ENCODE measurements at places on chromosomes 7 and 10.

GRCh38 chr7:47950714-47951113, 2.4 kb upstream of the PKD1L1 start:
- DNase-seq = no peak

GRCh38 chr7:155336812-155337602, 39.3 kb downstream of the INSIG1 start:
- no peak for DNase-seq

DNA sequence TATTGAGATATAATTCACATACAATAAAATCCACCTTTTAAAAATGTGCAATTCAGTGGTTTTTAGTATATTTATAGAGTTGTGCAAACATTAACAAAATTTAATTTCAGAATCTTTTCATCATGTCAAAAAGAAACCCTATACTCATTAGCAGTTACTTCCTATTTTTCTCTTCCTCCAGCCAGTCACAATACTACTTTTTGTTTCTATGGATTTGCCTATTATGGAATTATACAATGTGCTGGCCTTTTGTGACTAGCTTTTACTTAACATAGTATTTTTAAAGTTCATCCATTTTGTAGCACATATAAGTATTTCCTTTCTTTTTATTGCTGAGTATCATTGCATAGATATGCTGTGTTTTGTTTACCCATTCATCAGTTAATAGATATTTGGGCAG, 199.9 kb upstream of the IMMP2L start:
- DNase-seq = no peak

DNA sequence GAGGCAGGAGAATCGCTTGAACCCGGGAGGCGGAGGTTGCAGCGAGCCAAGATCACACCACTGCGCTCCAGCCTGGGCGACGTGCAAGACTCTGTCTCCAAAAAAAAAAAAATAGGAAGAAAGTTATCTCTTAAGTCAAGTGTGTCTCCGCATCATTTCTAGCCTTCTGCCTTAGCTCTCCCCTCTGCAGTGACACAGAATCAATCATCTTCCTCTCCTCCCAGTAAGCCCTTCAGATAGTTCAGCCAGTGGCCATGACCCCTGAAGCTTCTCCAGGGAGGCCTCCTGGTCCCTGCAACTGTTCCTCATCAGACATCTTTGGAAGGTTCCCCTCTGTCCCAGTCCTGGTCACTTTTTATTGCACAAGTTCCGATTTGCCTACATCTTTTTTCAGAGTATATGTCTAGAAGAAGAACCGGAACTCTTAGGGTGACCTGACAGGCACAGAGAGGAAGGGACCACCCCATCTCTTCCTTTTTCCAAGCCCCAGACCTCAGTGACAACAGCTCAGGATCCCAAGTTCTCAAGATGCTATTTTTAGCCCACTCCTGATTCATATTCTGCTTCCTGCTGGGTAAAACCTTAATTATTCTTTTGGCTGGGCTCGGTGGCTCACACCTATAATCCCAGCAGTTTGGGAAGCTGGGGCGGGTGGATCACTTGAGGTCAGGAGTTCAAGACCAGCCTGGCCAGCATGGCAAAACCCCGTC, 6.6 kb upstream of the RHBDD2 start:
- no peak for DNase-seq

- DNase-seq = no peak
Measured at GRCh38 chr10:76127984-76128589, 696.7 kb downstream of the LRMDA start.

DNA sequence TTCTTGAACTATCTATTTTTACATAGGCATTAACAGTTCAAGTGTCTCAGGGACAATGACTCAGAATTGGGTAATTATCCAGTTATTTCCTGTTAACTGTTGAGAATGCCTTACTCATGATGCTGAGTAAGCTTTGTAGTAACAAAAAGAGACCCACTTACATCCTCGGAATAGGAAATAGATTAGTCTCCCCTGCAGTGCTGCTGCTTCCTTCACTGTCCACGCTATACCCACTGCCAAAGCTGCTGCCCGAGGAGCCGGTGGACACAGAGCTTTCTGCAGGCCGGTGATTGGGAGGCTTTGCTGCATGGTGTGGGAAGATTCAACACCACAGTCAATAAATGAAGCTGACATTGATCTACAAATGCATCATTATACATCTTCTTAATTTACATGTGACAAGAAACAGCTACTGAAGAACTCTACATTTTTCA, 357.1 kb downstream of the PCLO start:
- DNase-seq = no peak

DNA sequence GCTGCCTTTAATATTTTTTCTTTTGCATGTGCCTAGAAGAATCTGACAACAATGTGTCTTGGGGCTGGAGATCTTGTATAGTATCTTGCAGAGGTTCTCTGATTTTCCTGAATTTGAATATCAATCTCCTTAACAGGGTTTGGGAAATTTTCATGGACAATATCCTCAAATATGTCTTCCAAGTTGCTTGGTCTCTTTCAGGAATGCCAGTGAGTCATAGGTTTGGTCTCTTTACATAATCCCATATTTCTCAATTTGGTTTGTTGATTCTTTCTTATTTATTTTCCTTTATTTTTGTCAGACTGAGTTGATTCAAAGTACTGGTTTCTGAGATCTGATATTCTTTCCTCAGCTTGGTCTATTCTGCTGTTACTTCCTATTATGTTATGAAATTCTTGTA, 208.7 kb upstream of the GLI3 start:
- DNase-seq = no peak

DNA sequence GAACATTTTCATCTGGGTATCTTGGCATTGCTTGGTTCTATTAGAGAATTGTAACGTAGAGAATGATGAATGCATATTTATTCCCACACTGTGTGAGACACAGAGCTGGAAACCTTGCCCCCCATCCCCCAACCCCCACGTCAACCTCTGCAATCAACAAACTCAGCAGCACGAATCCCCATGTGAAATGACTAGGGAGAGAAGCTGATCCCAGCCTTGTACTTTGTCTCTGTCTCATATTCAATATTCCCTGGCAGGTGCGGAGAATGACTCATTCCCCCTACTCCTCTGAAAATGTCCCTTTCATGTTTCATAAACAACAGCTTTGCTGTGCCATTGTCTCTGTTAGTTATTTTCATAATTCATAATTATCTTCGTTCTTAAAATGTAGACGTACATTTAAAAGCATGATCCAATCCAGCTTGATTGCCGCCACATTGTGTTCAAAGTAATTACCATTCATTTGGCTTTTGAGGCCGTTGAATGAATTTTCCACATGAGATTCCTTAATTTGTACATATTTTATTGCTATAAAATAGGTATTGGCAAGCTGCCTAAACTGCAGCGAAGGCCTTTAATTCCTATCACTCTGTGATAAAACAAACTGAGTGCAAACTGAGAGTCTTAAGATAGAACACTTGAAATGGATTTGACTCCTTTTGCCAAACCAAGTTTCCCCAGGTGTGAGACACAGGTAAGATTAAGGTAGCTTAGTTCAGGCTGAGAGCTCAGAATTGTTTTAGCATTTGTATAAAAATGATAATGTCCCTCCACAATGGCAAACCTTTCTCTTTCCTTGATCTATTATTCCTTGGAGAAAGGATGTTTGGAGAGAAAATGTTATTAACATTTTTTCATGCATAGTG, 920.2 kb downstream of the TYW1 start:
- no peak for DNase-seq

DNA sequence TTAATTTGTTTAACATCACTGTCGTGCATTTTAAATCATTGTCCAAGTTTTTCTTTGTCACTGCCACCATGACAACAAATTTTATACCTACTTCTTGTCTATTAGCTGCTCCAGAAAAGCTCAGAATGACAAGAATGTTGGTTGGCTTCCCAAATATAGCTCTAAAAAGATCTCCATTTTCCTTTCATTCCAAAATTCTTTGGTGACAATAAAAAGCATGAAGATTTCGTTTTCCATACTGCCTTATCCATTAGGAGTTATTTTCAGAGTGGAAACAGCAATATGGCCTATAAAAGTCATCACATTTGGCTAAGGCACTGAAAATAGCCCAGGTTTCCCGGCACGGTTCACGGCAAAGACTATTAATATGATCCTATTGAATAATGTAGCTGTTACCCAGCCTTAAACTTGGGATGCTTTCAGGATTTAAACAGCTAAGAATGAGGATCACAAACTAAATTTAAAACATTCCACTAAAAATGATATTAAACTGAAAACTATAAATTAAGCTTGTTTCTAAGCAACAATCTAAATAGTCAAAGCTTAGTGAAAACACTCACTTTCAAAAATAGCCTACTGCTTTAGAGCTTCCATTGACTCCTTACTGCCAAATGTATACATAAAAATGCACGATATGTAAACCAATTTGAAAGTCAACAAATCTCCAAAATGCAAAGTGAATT, 2.7 kb downstream of the CTTNBP2 start:
- DNase-seq = no peak

- DNase-seq = no peak
Measured at GRCh38 chr10:86252079-86252478, 114.5 kb downstream of the GRID1 start.

GRCh38 chr7:151607464-151607867, 87.8 kb upstream of the RHEB start:
- no peak for DNase-seq

DNA sequence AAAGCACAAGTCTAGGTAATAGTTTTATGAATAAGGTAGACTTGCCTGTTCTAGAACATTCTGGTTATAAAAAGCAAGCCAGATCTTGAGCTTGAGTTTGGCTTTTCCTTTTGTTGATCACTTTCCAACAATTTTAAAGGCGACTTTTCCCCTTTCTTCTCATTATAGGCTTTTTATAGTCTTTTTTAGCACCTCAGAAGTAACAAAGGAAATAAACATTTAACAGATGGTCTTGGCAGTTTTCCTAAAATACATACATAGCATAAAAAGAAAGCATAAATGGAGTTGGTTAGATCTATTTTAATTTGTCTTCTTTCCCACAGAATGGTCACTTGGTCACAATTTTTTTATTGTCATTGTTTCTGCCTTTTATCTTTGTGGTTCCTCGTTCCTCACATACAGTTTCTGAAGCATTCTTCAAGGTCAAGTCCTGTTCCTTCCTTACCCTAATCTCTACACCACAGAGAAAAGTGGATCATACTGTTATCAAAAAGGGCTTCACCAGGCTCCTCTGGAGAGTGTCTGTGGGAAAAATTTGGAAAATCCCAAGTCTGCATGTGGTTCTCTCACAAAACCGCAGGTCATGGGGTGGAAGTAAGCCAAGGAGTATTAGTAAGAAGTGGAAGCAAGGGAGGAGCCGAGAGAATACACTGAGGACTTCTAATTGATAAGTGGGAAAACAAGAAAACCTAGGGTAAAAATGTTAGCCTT, 31.3 kb downstream of the THNSL1 start:
- no peak for DNase-seq

GRCh38 chr10:52853704-52854103, 81.1 kb upstream of the MBL2 start:
- no peak for DNase-seq

DNA sequence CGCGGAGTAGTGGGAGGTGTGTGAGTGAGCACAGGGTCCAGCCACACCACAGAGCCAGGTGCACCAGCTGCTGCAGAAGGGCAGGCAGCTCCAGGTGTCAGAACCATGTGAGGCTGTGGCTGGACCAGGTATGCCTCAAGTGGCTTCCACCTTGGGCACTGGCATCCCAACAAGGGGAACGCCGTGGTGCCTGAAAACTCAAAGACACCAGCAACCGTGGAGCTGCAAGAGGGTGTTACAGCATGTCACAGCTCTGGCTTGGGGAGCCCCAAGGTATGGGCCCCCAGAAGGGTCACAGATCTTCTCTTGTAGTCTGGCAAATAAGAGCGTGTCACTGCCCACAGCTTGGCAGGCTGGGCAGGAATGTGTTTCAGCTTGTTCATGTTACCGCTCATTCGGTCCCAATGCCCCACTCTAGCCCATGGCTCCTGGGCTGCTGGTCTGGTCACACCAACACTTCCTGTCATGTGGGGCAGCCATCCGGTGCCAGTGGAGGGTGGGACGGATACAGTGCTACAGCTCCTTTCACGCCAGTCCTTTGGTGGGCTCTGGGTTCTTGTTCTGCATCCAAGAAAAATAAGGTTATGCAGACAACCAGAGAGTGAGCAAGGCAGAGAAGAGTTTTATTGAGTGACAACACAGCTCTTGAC, 29.8 kb downstream of the STRA8 start:
- no peak for DNase-seq

DNA sequence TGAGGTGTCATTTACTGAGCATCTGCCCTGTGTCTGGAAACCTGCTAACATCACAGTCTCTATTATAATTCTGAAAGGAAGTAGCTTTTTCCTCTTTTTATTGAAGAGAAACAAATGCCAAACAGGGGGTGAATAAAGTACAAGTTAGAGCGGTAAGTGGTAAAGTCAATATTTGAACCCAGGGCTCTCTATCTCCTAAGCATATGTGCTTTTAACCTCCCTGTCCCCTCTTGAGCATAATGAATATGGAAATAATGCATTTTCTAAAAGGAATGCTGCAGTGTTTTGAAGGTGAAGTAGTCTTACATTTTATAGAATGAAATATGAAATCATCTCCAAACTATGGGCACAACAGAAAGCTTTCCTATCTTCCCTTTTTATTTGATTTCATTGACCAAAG, 196.7 kb downstream of the KIAA1217 start:
- no peak for DNase-seq

Measured in stimulated activated CD8-positive, alpha-beta memory T cell treated with anti-CD3 and anti-CD28 coated beads, Interleukin-7, amount 100 ng/mL, for 4 hours (primary cell).